ENCODE measurements at places on chromosomes 11 and 22. TPM values are rescaled to one million over a fixed set of nuclear protein-coding genes. Genes with fewer than 3 reads are reported as not detected.
A peak's percentile ranks its signal among the peaks of the same experiment; 100 is the strongest.

- peak overlapping the region; percentile 63 for H3K27ac ChIP-seq
- no peak overlapping the region for H3K4me3 ChIP-seq
- H3K4me1 ChIP-seq: peaks cover 8% of the 10 kb centered on the region
- H3K36me3 ChIP-seq: no peaks in the 10 kb centered on the region
- H3K27me3 ChIP-seq: no peaks in the 10 kb centered on the region
- DNase-seq: peak; percentile 50
Measured at GRCh38 chr22:20128902-20129746, 2.5 kb upstream of the ZDHHC8 start.

DNA sequence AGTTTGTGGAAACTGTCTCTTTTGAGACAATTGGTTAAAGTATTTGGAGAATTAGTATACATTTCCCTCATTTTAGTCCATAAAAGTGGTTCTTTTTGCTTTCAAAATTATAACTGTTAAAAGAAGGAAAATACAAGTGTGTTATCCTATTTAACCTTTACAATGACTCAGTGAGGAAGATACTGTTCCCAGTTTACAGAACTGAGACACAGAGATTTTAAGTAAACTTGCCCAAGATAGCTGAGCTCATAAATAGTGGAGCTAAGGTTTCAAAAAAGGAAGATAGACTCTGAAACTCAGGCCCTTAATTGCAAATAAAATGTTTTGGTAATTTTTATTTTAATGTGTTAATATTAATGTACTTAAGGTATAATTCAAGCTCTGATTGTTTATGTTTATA, 58.9 kb downstream of the DKK3 start:
- peaks cover 18% of the 10 kb centered on the region for H3K36me3 ChIP-seq
- no peaks in the 10 kb centered on the region for H3K4me1 ChIP-seq
- no peaks in the 10 kb centered on the region for H3K27me3 ChIP-seq
- H3K4me3 ChIP-seq: no peak overlapping the region
- no peak for DNase-seq

- H3K27me3 ChIP-seq: no peaks in the 10 kb centered on the region
- H3K4me1 ChIP-seq: no peaks in the 10 kb centered on the region
- H3K4me3 ChIP-seq: no peak overlapping the region
Measured at GRCh38 chr11:109552376-109552775, 130.4 kb downstream of the C11orf87 start.

DNA sequence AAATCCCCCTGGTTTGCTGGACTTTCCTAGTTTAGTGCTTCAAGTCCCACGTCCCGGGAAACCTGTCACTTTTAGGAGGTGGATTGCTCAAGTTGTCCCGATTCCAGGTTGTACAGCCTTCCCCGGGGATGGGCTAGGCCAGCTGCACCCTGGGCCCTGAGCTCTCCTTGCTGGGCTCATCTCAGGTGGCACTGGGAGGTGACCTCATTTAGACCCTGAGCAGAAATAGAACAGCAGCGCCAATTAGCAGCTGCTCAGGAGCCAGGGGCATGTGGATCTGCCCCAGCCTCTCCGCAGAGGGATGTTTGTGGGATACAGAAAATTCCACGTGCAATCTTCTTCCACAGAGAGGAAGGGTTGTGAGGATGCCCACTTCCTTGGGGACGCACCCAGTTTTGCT, 9.6 kb upstream of the CERK start:
- DNase-seq: no peak
- H3K27ac ChIP-seq: no peak overlapping the region
- no peaks in the 10 kb centered on the region for H3K36me3 ChIP-seq
- no peaks in the 10 kb centered on the region for H3K4me1 ChIP-seq
- peaks cover 7% of the 10 kb centered on the region for H3K27me3 ChIP-seq
- no peak overlapping the region for H3K4me3 ChIP-seq

GRCh38 chr11:34056672-34057071, 5.1 kb downstream of the CAPRIN1 start:
- H3K27me3 ChIP-seq: no peaks in the 10 kb centered on the region
- H3K4me1 ChIP-seq: peaks cover 18% of the 10 kb centered on the region
- H3K4me3 ChIP-seq: peak overlapping the region; percentile 100

- no peaks in the 10 kb centered on the region for H3K27me3 ChIP-seq
- no peaks in the 10 kb centered on the region for H3K4me1 ChIP-seq
- no peak for DNase-seq
- no peaks in the 10 kb centered on the region for H3K36me3 ChIP-seq
- H3K27ac ChIP-seq: no peak overlapping the region
Measured at GRCh38 chr11:129557421-129557820, 181.8 kb downstream of the BARX2 start.

The C11orf16 gene
- total RNA-seq: not detected

The DNAJB7 gene
- not detected for total RNA-seq

The MTFP1 gene
- 67.9 TPM for total RNA-seq

All from neural progenitor cell (in vitro differentiated cells).